ENCODE measurements at places on chromosomes 2 and 18.
A peak's percentile ranks its signal among the peaks of the same experiment; 100 is the strongest.

GRCh38 chr18:79258447-79258846 is 137.3 kb upstream of the NFATC1 start:
- DNase-seq = no peak

GRCh38 chr2:105005181-105005951 is 32.5 kb upstream of the MRPS9 start:
- peak; percentile 44 for DNase-seq

DNA sequence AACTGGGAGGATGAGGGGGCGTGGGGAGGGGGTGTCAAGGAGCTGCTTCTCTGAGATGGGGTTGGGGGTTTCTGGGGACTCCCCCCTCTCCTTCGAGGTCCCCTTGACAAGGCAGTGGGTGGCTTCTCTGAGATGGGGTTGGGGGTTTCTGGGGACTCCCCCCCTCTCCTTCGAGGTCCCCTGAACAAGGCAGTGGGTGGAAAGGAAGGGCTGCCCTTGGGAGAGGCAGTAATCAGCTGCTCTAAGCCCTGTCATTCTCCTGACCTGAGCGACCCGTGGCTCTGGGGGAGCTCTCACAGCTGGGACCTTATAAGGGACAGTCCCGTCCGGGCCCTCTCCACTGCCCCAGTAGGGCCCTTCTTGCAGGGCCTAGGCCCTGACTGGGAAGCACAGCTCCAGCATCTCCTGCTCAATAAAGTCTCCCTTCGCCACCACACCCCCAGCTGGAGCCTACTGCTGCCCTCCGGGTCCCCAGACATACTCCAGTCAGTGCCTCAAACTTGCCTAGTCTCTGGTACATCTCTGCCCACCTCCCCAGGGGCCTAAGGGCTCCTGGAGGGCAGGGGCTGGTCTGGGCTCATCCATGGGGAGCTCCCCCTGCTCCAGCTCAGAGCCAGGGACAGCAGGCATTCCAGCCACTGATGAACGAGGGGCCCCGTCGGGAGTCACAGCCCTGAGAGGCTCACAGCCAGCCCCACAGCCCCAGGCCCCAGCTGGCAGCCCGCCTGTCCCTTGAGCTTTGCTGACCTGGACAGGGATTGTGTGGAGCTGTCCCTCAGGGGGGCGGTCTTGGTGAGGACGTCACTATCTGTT is 2.8 kb downstream of the GAREM2 start:
- no peak for DNase-seq

- no peak for DNase-seq
Observed at GRCh38 chr2:9484533-9484932, 10.2 kb downstream of the IAH1 start.

DNA sequence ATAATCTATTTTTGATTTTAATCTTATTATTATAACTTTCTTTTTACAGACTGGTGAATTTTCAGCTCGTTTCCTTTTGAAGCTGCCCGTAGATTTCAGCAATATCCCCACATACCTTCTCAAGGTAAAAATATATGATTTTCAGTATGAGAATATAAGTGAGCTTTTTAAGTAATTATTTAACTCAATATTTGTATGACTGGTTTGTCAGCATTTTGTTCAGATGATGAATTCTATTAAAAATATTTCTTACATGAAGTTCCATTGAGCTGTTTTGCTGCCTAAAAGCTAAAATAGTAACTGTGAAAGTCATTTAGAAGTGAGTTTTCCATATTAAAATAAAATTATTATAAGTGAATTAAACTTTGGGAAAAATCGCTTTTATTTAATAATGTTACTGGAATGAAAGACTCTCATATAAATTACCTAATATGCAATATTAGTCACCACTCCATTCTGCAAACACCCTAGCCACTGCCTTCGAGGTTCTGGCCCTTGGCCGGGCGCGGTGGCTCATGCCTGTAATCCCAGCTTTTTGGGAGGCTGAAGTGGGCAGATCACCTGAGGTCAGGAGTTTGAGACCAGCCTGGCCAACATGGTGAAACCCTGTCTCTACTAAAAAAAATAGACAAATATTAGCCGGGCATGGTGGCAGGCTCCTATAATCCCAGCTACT is 155.3 kb downstream of the BABAM2 start:
- no peak for DNase-seq

DNA sequence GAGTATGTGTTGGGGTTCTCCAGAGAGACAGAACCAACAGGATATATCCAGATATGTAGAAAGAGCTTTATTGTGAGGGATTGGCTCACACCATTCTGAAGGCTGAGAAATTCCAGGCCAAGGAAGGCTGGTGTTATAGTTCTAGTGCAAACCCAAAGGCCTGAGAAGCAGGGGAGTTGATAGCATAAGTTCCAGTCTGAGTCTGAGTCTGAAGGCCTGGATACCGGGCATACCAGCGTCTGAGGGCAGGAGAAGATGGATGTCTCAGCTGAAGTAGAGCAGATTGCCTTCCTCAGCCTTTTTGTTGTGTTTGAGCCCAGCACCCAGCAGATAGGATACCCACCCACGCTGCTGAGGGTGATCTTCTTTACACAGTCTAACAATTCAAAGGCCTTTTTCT is 211.7 kb upstream of the RASGRP3 start:
- no peak for DNase-seq

DNA sequence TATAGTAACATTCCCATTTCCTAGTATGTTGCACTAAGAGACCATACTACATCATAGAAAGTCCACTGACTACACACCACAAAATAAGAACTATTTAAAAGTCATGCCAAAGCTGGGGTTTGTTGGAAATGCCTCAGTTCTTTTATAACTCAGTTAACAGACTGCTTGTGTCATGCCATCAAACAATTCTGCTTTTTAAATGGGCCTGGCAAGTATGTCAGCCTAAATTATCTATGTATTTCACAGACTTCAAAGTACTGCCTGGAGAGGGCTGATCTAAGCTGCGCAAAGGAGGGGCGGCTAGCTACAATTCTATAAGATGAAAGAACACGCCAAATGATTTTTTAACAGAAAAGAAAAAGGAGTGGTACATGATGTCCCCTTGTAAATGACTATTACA is 49.6 kb downstream of the FARSB start:
- no peak for DNase-seq

DNA sequence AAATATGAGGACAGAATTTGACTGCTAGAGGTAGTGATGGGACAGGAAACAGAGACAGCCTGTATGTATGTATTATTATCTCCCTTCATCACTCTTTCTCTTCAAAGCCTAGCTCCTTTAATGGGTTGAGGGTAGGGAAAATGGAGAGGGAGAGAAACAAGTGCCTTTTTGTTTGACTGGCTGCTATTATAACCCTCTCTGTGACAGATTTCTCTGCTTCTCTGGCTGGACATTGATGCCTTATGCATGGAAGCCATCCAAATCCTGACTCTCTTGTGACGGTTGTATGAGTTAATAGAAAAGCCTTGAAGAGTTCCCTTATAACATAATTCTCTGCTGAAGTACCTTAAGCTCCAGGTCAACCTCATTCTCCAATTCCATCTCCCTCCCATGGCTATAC is 118.5 kb upstream of the COL5A2 start:
- DNase-seq = no peak

GRCh38 chr2:120177001-120177621 is 46.1 kb downstream of the TMEM185B start:
- DNase-seq = no peak

DNA sequence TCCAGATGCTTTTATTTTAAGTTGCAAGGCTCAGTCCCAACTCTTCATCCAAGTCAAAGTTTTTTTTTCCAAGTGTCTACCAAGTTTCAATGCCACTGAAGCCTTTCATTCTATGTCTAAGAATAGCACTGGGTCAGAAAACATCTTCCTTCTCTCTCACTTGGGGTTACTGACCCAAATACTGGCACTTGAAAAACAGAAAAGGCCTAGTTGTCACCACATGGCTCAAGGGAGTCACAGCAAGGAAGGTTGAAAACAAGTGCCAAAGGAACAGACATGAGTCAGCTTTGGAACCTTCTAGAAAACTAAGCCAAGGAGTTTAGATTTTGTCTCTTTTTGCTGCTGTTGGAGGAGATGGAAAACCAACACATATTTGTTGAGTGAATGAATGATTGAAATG is 146.5 kb downstream of the COPS8 start:
- no peak for DNase-seq

- DNase-seq = no peak
Observed at GRCh38 chr2:2013476-2013875, 269.2 kb upstream of the PXDN start.

DNA sequence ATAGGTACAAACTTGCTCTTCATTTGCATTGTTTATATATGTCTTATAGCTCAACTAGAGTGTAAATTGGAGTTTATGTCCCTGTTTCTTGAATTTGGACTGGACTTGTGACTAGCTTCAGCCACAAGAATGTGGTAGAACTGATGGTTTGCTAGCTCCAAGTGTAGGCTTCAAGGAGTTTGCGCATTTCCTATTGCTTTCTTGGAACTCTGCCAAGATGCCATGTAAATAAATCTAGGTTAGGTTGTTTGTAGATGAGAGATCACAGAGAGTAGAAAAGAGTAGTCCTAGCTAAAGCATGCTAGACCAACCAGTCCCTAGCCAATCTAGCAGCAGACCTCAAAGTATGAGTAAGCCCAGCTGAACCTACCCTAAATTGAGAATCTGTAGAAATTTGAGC is 183.0 kb upstream of the CYP26B1 start:
- DNase-seq = no peak

GRCh38 chr2:6963727-6964126 is 46.5 kb downstream of the RNF144A start:
- no peak for DNase-seq

DNA sequence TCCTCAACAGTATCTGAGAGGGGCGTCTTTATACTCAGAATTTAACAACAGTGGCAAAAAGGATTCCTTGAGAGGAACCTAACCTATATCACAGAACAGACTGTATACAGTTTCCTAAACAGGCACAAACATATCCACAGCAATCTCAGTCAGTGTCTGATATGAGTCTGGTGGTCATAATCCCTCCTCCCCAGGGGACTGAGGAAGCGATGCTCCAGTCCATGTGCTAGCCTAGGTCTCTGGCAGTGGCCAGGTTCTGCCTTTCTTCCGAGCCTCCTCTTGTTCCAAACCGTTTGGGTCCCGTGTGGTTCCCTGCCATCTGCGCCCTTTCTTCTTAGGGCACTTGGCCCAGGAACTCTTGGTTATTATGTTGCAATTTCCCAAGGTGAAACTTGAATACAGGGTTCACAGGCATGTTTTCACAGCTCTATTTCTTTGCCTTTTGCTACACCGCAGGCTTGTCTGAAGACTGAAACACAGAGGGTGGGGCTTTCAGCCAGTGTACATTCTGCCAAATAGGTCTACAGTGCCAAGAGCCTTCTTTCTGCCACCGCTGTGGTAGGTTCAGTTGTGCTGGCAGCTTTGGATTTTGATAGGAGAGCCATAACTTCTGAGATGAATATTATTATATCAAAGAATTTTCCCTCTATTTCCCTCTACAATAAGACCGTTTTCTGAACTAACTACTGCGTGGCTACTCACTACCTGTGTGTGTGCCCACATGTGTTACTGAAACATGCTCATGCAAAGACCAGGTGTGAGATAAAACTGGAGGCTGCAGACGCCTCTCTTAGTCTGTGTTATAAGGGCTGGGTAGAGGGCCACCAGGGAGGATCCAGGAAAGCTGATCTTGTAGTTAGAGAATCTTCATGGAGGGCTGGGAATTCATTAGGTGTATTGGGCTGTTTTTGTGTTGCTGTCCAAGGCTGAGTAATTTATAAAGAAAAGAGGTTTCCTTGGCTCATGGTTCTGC is 75.0 kb upstream of the HAAO start:
- DNase-seq = no peak

GRCh38 chr2:227205701-227206100 is 41.3 kb downstream of the COL4A3 start:
- DNase-seq = no peak

GRCh38 chr2:65320946-65321345 is 93.3 kb downstream of the ACTR2 start:
- DNase-seq = no peak

GRCh38 chr2:105634198-105634597 is 110.5 kb upstream of the NCK2 start:
- DNase-seq = no peak

GRCh38 chr2:240815761-240816583 is 4.0 kb downstream of the KIF1A start:
- no peak for DNase-seq

DNA sequence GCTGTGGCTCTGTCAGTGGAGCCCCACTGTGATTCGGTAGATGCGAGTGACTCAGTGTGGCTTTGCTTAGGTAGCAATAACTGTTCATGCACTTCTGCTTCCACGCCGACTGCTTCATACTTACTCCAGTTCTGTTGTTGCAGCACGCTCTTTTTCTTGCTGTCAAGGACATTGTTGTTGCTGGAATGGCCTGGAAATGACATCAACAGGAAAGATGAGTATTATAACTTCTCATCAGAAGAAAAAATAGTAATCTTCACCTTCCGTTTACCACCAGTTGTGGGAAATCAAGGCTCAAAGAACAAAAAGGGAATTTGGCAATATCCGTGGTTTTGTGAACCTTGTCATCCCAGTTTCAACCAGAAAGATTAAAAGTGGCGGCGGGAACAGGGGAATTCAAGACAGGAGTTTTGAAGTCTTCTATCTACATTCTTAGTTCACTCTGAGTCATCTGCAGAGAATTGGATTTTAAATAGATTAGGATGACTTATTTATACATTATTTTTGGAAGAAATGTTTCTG is 8.3 kb downstream of the TM4SF20 start:
- DNase-seq = no peak

DNA sequence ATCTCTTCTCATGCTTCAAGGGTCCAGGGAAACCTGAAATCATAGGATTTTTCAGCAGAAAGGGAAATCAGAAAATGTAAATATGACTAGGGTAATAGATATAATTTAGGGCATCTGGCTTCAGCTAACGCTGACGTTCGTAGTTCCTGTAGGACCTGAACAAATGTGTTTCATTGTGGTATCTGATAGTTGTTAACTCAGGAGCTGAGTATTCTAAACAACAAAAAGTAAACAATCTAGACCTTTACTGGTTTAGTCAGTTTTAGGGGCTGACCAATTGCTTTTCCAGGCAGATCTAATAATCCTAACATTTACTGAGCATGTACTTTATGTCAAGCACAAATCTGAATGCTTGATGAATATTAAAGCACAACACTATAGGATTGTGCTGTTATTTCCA is 114.8 kb downstream of the GALNT1 start:
- DNase-seq = no peak

GRCh38 chr2:29010946-29011345 is 29.8 kb downstream of the TOGARAM2 start:
- peak; percentile 22 for DNase-seq

- DNase-seq = peak; percentile 80
Observed at GRCh38 chr2:24083567-24084385, 858 bp downstream of the TP53I3 start.

DNA sequence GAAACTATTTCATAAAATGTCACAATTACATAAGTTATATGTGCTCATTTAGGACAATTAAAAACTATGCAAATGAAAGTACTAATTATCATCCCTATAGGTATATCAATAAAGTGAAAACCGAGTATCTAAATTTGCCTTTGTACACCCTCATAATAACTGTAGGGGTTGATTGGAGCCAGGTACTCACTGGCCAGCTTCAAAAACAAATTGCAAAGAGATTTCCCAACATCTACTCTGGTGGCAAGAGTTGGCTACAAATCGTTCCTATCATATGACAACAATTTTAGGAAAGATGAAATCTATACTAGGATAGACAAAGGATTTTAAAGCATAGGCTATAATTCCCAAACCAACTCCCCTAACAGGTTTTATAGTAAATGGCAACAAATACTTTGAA is 556.4 kb downstream of the LRRTM4 start:
- no peak for DNase-seq

All from NCI-H2081 (cell line).